Left colon (tissue), 2 donors: ENCODE measurements at places on chromosomes 1 and 21. TPM values are rescaled to one million over a fixed set of nuclear protein-coding genes. Genes with fewer than 3 reads are reported as not detected.

Gene GPR37L1
- total RNA-seq = 2.1 TPM

Gene ITLN2
- not detected for total RNA-seq

- no peak for DNase-seq
Observed at GRCh38 chr1:63991685-63992084, 211.7 kb upstream of the UBE2U start.

GRCh38 chr21:28704746-28705145 is 287.9 kb downstream of the LTN1 start:
- no peak for DNase-seq

DNA sequence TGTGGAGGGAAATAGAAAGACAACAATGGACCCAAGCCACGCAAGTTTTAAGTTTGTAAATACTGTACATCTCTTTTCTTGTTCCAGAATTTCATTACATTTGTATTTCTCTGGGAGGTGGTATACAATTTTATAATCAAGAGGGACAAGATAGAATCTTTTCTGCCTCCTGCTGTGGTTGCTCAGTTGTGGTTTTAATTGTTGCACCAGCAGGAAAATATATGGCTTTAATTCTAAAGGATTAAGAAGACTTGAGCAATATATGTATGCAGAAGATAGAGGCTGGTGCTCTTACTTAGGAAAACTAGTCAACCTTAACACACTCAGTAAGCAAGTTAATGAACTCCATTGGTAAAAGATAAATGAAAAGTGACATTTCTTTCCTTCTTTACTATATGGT is 19.8 kb upstream of the ASB17 start:
- no peak for DNase-seq

GRCh38 chr1:70134148-70134547 is 71.2 kb downstream of the LRRC40 start:
- DNase-seq = no peak

DNA sequence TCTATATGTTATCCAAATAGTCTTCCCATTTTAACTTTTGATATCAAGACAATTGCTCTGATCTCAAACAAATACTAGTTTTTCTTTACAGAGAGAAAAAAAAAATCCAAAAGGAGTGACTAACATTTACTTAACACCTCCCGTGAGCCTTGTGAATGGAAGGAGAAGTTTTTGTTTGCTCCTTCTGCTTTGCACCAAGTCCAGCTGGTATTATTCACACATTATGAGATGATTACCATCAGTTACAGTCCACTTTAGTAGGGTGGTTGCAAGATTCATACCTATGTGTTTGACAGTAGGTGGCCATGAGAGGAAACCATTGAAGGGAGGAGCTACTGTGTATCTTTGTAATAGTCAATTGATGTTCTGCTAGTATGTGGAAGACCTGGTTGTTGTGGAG is 443.4 kb upstream of the ZP4 start:
- no peak for DNase-seq

GRCh38 chr1:19704247-19705113 is 39.8 kb downstream of the HTR6 start:
- peak; percentile 75 for DNase-seq

GRCh38 chr1:231603598-231604275 is 22.9 kb upstream of the DISC1 start:
- no peak for DNase-seq

DNA sequence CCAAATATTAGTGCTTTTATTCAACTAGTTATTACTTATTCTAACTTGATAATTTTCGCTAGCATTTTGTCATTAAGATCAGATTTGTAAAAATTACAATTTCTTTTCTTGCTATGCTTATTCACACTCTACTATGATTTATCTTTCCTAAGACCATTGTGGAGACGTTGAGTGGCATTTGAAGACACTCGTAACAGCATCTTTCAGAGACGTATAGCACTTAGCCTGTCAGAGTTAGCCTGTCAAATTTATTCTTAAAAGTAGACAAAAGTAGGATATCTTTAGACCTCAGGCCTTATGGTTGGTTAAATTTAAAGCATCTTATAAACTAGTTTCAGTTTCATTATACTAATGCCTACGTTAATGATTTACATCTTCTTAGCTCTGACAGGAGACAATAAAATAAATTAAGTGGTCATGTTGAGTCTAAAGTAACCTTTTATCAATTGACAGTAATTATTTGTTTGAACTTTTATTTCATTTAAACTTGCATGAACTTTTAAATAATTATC is 1410.1 kb downstream of the MRPL39 start:
- no peak for DNase-seq

GRCh38 chr21:21200103-21200938 is 202.1 kb downstream of the NCAM2 start:
- DNase-seq = peak; percentile 10

GRCh38 chr21:21722731-21723130 is 724.5 kb downstream of the NCAM2 start:
- no peak for DNase-seq
